Stimulated activated CD8-positive, alpha-beta memory T cell treated with anti-CD3 and anti-CD28 coated beads, Interleukin-7, amount 100 ng/mL, for 24 hours (primary cell): ENCODE measurements at places on chromosomes 12 and 14.

GRCh38 chr12:91868054-91868453, 277.6 kb downstream of the BTG1 start:
- DNase-seq = no peak

DNA sequence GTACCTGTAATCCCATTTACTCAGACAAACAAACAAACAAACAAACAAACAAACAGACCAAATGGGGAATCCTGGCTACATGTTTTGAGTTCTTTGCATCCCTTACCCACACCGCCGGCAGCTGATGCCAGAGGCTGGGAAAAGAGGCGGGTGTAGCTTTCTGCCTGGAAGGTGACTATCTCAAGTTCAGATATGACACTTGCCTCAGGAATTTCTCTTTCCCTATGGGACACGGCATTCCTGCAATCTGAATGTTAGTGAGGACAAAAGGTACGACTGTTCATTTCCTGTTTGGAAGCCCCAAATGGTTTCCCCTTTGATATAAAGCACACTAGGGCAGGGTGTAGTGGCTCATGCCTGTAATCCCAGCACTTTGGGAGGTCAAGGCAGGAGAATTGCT, 2.9 kb downstream of the MYL2 start:
- DNase-seq = no peak

GRCh38 chr12:77751939-77752338, 78.8 kb upstream of the NAV3 start:
- no peak for DNase-seq

DNA sequence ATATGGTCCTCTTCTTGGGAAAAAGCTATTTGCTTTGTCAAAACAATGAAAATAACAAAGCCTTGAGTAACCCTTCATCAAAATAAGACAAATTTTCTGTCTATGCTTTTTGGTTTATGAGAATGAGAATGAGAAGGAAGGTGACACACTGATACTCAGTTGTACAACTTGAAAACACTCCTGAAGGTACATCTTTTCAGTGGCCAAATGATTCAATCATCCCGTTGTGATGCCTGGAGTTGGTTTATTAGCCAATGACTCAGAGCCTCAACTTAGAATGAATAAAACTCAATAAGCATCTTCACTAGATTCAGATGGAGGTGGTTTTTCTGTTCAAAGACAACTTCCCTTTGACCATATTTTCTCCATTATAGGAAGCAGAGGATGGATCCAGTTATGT, 7.8 kb upstream of the CALM1 start:
- DNase-seq = no peak

- DNase-seq = no peak
Measured at GRCh38 chr12:116556964-116557698, 2.0 kb upstream of the MAP1LC3B2 start.

DNA sequence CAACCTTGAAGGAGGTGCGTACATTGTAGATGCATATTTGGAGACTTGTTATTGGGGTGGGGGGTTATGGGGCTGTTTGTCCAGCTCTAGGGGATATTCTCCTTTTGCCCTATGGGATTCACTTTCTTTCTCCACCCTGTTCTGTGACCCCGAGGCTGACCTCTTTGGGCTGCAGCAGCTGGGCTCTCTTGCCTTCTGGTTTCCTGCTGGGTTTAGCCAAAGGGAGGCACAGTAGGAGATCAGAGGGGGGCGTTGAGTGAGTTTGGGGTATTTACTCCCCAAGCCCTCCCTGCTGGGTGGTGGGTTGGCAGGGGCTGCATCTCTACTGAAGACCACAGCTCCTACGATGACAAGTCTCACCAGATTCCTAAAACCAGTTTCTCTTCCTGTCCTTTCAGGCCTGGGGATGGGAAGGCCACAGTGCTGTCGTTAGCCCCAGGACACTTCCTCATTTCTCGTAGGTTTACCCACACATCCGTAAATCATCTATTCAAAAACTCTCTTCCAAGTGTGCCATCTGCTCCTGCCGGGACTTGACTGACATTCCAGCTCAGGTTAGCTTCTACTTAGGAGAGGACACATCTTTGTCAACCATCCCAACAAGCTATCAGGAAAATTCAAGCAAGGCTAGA, 127.1 kb downstream of the TMEM30B start:
- no peak for DNase-seq

- no peak for DNase-seq
Measured at GRCh38 chr14:63848890-63849289, 3.9 kb upstream of the SYNE2 start.

GRCh38 chr12:112549031-112549430, 130.3 kb downstream of the PTPN11 start:
- no peak for DNase-seq

GRCh38 chr12:22409377-22410164, 75.1 kb upstream of the ST8SIA1 start:
- no peak for DNase-seq

DNA sequence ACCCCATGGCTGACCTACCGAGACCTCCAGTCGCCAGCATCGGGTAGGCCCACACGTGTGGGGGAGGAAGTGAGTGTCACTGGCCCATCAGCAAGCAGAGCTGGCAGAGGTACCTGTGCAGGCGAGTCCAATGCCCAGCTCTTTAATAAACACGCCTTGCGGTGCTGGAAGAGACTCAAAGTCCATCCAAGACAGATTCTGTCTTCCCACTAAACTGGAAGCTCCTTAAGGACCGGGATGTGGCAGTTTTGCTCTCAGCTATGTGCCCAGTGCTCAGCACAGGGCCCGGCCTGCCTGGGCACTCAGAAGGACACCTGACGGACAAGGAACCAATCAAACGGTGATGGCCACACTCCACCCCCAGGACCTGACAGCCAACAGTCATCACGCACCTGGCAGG, 65.0 kb downstream of the ITPK1 start:
- DNase-seq = no peak

DNA sequence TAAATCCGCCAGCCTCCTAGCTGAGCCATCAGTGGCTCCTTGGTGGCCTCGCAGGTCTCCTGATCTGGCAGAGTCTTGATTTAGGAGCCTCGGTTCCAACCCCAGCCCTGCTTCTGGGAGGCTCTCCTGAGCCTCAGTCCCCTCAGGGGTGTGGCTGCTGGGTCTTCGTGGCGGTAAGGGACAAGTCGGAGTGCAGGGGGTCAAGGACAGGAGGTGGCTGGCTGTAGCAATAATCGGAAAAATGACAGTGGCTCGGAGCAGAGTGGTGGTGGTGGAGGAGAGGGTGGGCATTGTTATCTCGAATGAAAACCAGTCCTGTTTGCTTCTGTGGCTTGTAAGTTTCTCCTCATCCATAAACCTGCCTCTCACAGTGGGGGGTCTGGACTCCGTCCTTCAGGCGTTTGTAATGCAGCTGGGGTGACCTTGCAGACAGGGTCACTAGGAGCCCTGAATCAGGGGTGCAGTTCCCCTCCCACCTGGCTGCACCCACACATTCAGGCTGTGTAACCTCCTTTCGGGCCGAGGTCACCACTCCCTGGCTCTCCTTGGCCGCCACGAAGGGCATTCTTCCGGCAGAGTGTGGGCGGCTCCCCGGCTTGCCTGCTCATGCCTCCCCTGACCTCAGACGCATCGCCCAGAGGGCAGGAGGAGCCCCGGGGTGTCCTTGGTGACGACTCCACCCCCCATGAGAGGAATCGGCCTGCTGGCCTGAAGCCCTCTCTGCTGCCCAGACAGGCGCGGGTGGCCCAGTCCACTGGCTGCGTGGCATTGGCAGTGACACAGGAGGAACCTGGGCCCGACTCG, 8.1 kb downstream of the BCL7A start:
- DNase-seq = no peak

- DNase-seq = no peak
Measured at GRCh38 chr14:47392326-47392725, 283.1 kb downstream of the MDGA2 start.

DNA sequence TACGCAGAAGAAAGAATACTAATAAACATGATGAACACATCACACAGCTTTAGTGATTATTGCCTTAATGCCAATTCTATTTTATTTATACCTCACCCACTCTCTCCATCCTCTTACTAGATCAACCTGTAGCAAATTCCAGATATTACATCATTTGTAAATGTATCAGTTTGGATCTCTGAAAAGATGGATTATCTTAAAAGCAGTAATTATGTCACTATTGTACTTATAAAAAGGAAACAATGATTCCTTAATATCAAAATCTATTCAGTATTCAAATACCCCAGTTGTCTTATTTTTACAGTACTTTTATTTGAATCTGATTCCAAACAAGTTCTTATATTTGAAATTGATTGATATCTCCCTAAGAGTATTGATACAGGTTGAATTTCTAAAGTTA, 892.8 kb upstream of the MDGA2 start:
- DNase-seq = no peak

GRCh38 chr14:49918706-49919105, 25.8 kb downstream of the ARF6 start:
- no peak for DNase-seq

- no peak for DNase-seq
Measured at GRCh38 chr12:128879898-128880764, 26.9 kb downstream of the GLT1D1 start.

DNA sequence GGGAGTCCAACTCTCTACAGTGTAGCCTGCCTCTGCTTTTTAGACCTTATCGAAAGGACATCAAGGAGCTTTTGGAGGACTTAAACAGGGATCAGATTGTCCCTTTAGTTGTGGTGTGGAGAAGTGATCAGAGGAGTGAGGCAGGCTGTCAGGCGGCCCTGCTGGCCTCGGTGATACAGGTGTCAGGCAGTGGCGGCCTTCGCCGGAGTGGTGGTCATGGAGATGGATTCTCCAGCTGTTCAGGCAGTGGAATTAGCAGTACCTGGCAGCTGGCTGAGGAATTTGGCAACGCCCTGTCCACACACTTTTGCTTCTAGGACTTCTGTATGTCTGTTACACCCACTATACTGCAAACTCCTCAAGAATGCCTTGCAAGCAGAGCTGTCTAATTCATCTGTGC, 4.2 kb upstream of the CLMN start:
- no peak for DNase-seq

DNA sequence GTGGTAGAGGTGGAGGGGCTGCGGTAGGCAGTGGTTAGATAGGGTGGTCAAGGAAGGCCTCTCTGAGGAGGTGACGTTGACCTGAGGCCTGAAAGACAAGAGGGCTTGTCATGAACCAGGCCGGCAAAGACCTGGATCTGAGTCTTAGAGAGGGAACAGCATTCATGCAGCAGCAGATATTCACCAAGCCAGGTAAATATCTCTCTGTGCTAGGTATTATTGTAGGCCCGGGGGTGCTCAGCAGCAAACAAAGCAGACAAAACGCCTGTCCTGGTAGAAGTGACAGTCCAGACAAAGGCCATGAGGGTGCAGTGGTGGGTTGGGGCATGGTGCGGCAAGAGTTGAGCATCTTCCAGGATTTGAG, 117.6 kb downstream of the PTPN11 start:
- DNase-seq = no peak

DNA sequence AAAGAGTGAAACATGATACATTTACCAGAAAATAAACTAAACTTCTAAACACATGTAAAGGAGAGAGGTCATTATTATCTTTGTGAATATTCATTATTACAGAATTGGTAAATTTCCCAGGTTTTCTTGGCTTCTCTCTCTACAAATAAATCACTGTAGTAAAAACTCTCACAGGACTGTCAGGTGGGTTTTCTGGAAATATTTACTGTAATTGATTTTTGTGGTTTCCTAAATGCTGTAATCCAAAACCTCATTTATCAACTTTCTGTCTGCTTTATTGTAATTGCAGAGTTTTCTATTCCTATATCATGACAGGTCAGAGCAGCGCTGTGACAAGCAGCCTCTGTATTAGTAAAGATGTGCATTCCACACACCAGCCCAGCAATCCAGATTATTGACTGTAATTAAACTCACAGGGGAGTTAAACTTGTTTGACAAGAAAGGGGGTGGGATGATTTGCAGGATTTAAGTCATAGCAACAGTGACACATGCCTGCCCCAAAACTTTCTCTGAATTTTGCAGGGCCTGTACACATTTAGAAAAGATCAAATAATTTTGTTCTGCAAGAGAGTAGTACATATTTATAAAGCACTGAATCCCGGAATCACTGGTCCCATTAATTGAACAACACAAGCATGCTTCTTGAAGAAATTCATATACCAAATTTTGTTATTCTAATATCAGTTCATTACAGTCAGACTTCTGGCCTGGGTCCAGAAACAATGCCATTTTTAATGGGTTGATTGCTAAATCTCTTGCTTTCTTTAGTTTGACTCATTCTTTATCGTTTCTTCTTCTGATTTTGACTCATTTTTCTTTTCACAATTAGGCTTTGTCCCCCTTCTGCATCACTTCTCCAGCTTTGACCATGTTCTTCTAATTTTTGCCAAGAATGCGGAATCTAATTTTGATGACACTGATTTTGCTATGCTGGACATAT, 42.2 kb downstream of the PTPRO start:
- no peak for DNase-seq

GRCh38 chr14:71193663-71194062, 286.4 kb downstream of the PCNX1 start:
- no peak for DNase-seq

GRCh38 chr14:84783511-84783910, 746.4 kb upstream of the FLRT2 start:
- no peak for DNase-seq

- no peak for DNase-seq
Measured at GRCh38 chr14:29668201-29668600, 259.4 kb downstream of the PRKD1 start.

- DNase-seq = peak; percentile 12
Measured at GRCh38 chr14:92922883-92923743, at the start of gene CHGA. Gene CHGA (plus strand): TSS chr14:92923150. CDS start chr14:92923360, 210 bp downstream.

- no peak for DNase-seq
Measured at GRCh38 chr12:116734156-116734768, 3.6 kb downstream of the SPRING1 start.

GRCh38 chr14:81450100-81450531, 50.0 kb upstream of the STON2 start:
- no peak for DNase-seq

DNA sequence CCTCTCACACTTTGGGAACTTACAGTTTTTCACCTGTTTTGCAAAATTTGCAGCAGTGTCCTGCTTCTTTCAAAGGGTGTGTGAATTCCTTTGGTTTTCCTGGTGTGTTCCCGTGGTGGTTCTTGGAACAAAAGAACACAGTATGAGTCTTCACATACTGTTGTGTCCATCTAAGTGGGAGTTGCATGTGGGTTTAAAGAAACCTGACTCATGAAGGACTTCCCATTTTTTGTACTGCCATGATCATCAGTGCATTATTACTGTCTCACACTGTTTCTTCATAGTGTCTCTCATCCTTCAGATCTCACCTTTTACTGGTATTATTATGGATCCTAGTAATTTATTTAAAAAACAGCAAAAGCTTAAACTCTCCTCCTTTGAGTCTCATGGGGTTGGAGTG, 3.8 kb upstream of the GZMH start:
- DNase-seq = no peak

- DNase-seq = no peak
Measured at GRCh38 chr12:28265435-28266042, 75.3 kb downstream of the CCDC91 start.
